Hematopoietic multipotent progenitor cell treated with erythropoietin and hydrocortisone succinate and interleukin-3 and kit ligand, for 8 days (in vitro differentiated cells): ENCODE measurements at places on chromosomes 1 and 21.

- DNase-seq = no peak
Observed at GRCh38 chr1:48027533-48027835, 30.3 kb upstream of the TRABD2B start.

DNA sequence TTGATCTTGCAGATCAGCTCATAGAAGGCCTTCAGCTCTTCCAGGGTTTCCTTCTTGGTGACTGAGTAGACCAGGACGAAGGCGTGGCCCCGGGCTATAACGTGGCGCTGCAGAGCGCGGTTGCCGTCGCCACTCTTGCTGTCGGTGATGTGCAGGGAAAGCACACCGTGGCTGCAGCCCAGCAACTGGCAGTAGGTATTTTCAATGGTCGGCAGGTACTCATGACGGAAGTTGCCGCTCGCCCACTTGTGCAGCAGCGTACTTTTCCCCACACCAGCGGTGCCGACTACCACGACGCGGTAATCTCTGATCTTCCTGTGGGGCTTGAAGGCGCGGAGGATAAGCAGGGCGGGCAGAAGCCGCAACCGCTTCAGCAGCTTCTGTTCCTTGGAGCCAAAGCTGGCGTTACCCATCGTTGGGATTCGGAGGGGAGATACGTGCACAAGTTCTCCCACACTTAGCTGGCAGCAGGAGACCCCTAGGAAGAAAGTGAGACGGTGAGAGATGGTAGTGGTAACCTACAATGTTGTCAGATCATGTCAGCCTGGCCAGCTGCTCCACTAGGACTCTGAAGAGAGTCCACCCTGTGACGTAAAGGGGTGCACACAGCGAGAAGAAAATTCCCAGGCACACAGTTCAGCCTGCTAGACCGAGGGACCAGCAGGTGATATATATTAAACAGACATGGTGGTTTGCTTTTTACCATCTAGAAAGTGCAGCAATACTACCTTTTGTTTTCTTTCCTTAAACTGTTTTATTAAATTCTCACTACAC, 3.4 kb downstream of the DIRAS3 start:
- no peak for DNase-seq

GRCh38 chr1:90513956-90514355, 203.1 kb downstream of the BARHL2 start:
- no peak for DNase-seq

- no peak for DNase-seq
Observed at GRCh38 chr1:240768979-240769378, 157.0 kb upstream of the GREM2 start.

DNA sequence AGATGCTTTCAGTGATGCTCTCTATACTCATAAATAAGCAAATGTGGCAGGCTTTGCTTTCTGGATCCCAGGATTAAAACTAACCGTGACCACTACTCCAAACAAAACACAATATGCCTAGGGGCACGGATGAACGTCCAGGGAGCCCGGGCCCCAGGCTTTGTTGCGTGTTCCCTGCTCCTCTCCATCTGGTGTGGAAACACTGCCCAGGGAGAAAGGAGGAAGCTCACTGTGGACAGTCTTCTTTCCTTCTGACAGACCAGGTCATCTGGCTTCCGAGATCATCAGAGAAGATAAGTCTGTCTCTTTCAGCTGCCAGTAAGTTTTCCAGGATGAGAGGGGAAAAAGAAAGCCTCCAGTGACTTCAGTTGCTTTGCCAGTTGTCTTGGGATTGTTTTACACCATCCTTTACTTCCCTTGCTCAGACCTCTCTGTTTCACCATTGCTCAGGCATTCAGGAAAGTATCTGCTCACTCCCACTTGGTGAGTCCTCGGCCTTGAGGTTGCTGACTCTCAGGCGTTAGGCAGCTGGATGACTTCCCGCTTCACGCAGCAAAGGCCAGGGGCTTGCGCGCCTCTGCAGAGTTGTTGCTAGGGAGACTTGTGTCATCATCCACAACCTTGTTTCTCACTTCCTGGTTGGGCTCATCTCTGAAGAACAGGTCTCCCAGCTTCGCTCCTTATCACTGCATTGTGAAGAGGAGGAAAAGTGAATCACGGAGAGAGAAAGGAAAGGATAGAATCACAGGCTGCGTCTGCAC, 20.6 kb upstream of the PGD start:
- no peak for DNase-seq

DNA sequence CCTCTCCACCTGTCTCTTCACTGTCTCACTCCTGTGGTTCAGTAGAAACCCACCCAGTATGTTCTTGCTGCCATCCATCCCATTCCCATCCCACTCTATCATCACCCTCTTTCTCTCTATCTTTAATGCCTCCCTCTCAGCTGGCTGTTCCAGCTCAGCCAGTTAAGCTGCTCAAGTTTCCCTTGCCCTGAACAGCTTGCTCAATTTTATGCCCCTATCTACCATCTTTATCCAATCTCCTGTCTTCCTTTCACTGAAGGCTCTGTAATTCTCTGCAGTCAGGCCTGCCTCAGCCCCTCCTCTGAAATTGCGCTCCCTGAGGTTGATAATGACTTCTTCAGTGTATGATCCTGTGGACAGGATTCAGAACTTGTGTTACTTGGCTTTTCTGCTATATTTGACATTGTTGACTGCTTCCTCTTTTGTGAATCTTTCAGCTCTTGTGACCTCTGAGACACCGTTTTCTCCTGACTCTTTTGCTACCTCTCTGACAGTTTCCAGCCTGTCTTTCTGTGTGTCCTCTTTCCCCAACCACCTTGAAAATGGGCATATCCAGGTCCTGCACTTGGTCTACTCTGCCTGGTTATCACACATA, 13.9 kb upstream of the BCAR3 start:
- DNase-seq = no peak

DNA sequence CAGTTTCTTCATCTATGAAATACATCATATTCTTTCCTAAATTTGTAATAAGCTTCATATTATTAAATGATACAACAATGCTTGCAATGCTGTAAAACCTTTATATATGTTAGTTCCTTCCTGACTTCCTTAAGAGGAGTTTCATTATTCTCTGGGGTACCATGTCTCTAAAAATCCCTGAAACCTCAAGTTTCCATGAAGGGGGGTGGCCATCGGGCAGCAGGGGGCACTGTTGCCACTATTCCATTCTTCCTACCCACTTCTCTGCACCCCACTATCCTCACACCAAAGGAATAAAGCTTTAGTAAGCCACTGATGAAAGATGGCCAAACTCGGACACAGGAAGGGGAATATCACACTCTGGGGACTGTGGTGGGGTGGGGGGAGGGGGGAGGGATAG, 9.0 kb upstream of the DMRTB1 start:
- DNase-seq = peak; percentile 9

DNA sequence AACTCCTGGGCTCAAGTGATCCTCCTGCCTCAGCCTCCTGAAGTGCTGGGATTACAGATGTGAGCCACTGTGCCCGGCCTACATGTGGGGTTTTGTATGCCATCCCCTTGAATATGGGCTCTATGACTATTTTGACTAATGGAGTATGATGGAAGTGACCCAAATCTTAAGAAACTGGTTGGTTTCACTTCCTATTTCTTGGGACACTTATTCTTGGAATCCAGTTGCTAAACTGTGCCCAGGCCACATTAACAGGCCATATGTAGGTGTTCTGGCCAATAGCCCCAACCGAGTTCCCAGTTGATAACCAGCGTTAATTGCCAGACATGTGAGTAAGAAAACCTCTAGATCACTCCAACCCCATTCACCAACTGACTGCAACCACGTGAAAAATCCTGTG, 36.3 kb upstream of the CLIC4 start:
- peak; percentile 33 for DNase-seq

- DNase-seq = no peak
Observed at GRCh38 chr1:192272732-192273131, 44.1 kb upstream of the RGS21 start.

- DNase-seq = no peak
Observed at GRCh38 chr21:22961258-22961657, 1963.0 kb downstream of the NCAM2 start.

DNA sequence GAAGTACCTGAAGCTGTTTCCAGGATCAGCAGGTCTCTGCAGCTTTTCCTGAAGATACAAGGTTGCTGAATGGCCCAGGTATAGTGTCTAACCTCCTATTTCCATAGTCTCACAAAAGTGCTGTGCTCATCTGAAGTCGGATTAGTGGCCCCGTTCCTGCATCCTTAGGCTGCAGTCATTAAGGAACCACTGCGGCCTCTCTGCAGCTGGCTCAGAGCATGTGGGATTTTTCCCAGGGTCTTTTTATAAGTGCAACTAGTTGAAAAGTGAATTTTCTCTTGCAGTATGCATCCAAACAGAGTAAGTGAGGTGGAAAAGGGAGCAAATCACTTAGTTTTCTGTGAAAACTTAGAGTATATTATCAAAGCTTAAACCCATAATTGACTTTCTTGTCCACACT, 565.3 kb upstream of the NEGR1 start:
- no peak for DNase-seq

DNA sequence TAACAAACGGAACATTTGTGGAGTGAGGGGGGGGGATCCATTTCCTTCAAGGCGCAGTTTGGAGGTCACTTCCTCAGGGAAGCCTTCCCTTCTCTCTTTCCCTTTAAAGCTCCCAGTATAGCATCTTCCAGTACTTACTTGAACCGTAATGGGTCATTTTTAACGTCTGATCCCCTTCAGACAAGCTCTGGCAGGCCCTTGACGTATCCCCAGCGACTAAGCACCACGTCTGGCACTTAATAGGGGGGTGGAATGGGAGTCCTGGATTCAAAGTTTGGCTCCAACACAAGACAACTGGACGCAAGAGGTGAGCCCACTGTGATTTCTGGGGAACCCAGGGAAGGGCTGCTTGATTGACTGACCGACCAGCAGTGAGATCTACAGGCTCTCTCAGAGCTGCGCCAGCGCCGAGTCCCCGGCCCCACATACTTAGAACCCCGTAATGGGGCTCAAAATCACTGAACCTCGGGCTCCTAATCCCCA, 441 bp downstream of the YARS1 start:
- DNase-seq = peak; percentile 52

- no peak for DNase-seq
Observed at GRCh38 chr1:213656039-213656438, 331.7 kb upstream of the PROX1 start.

DNA sequence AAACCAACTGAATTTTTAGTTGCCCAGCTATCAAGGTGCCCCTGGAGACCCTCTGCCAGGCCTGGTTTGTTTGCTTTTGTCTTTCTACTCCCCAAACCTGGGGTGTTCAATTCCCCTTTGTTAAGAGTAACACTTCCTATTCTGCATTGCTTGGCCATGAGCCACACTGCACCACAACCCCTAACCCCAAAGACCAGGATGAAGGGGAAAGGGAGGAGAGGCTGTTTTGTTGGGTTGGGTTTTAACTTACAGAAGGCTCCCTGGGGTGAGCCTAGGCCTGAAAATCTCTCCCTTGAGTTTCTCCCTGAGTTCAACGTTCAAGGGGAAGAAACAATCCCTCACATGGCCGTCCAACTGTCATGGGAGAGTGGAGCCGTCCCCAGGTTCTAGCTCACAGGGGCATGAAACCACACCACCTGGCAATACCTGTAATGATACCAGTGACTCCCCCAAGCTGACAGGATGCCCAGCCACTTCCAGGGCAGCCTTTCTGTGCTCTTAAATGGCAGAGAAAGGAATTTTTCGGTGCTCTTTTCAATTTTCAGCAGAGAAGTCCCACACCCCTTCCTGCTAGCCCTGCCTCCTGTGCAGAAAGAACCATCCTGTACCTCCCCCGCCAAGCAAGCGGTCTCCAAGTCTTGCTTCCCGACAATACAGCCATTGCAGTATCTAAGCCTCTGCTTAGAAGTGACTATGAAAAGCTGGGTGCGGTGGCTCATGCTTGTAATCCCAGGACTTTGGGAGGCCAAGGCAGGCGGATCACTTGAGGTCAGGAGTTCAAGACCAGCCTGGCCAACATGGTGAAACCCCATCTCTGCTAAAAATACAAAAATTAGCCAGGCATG, 14.9 kb downstream of the SLC45A3 start:
- DNase-seq = no peak

GRCh38 chr1:12272770-12273169, 42.9 kb downstream of the VPS13D start:
- no peak for DNase-seq

DNA sequence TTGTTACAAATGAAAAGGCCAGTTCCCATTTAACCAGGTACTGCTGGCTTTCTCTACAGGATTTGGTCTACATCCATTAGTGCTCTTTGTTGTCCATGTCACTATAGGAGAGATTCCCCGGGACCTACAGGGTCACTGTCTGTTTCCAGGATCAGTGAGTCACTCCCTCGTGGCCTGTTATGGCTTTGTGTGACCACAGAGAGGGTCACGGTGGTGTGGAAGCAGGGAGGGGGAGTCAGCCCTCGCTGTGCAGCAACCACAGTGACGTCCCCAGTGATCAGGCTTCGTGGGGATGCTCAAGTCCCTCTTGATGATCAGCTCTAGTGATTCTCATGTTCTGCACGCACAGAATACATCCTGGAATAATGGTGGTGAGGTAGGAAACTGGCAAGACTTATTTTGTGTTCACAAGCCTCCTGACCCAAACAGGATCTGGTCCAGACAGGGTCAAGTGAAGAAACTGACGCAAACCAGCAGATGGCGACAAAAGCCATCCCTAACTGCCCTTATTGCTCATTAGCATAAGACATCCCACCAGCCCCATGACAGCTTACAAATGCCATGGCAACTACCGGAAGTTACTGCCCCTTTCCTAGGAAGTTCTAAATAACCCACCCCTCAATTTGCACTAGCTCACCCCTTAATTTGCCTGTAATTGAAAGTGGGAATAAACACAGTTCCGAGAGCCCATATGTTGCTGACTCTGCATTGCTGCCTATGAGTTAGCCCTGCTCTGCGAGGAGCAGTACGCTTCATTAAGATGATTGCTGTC, 98.5 kb downstream of the DISC1 start:
- peak; percentile 69 for DNase-seq

- no peak for DNase-seq
Observed at GRCh38 chr1:12165342-12165741, 1.4 kb upstream of the TNFRSF1B start.
